ENCODE measurements at places on chromosomes 3 and 15.

DNA sequence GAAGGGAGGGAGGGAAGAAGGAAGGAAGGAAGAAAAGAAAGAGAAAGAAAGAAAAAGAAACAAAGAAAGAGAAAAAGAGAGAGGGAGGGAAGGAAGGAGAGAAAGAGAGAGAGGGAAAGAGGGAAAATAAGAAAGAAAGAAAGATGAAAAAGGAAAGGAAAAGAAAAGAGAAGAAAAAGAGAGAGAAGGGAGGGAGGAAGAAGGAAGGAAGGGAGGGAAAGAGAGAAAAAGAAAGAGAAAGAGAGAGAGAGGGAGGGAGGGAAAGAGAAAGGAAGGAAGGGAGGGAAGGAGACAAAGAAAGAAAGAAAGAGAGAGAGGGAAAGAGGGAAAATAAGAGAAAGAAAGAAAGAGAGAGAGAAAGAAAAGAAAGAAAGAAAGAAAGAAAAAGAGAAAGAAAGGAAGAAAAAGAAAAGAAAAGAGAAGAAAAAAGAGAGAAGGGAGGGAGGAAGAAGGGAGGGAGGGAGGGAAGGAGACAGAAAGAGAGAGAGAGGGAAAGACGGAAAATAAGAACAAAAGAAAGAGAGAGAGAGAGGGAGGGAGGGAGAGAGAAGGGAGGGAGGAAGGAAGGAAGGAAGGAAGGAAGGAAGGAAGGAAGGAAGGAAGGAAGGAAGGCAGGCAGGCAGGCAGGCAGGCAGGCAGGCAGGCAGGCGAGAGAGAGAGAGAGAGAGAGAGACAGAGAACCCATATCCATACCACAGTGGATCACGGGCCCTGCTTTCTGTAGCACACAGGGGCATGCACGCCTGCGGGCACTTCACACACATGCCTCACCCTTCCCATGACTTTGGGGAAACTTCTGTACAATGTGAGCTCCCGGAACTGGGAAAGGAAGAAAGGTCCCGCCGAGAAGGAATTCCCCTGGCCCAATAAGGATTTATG, 52.5 kb downstream of the ADCY5 start:
- no peak for DNase-seq

DNA sequence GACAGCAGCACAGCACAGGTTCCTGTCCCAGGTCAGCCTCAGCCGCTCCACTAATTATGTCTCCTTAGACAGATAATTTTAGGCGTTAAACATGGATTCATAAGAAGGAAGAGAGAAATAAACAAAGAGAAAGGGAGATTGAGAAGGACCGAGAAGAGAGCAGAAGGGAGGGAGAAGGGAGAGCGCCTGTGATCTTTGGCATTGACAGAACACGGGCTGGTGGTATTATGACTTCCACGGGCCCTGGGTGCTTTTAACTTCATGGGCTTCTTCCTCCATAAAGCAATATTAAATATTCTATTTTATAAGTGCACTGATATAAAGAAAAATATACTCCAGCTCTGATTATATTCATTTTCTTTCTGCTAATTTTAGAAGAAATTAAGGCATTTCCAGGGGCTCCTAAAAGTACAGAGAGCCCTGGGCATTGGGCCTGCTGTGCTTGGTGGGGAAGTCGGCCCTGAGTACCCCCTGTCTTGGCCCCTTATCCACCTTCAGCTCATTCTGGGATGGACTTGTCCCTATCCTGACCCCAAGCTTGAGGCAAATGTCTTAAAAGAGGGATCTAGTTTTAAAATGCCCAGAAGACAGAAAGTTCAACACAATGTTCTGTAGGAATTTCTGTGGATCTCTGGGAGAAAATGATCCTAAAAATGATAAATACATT, 135.3 kb downstream of the MEX3B start:
- no peak for DNase-seq

DNA sequence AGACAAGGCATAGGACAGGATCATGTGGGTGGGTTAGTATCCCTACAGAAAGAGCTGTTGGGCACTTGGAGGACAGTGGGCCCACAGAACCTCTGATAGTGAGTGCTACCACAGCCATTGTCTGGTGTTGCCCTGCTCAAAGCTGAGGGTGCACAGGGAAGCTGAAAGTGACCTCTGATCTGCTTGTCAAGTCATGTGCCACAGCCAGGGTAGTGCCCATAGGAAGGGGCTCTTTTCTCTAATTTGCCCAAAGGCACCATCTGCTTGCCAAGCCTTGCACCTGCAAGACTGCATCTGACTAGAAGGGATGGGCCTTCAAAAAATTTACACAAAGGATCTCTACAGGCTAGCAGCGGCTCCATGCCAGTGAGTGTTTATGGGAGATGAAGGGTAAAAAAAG, 87.4 kb upstream of the GSK3B start:
- no peak for DNase-seq

- no peak for DNase-seq
These were observed 18.9 kb upstream of the ALDH1L1 start for GRCh38 chr3:126199256-126199655.

GRCh38 chr3:135248213-135248612, 453.2 kb downstream of the EPHB1 start:
- DNase-seq, result no peak

GRCh38 chr3:37148208-37148607, 26.2 kb downstream of the LRRFIP2 start:
- no peak for DNase-seq

Measured in astrocyte of the spinal cord (primary cell).